Activated CD4-positive, alpha-beta T cell treated with anti-CD3 and anti-CD28 coated beads for 36 hours (primary cell): ENCODE measurements at places on chromosomes 6 and 20. TPM values are rescaled to one million over a fixed set of nuclear protein-coding genes. Genes with fewer than 3 reads are reported as not detected.

Gene ADGRF5
- total RNA-seq, result not detected

Gene TPBG
- total RNA-seq, result 0.33 TPM

Gene SERPINB6
- total RNA-seq, result 36.2 TPM

Gene IL17F
- total RNA-seq, result 155 TPM

Gene UCKL1
- 32.2 TPM for total RNA-seq

Gene NOTCH4
- total RNA-seq, result 0.69 TPM

Gene PLN
- total RNA-seq, result not detected

Gene SF3B5
- total RNA-seq, result 164 TPM

Gene KCNB1
- total RNA-seq, result not detected
